Activated naive CD8-positive, alpha-beta T cell treated with anti-CD3 and anti-CD28 coated beads, Interleukin-2, amount 10 ng/mL, durations not matched to agents 7 days and 5 days (primary cell): ENCODE measurements at places on chromosomes 3 and 15. TPM values are rescaled to one million over a fixed set of nuclear protein-coding genes. Genes with fewer than 3 reads are reported as not detected.

DNA sequence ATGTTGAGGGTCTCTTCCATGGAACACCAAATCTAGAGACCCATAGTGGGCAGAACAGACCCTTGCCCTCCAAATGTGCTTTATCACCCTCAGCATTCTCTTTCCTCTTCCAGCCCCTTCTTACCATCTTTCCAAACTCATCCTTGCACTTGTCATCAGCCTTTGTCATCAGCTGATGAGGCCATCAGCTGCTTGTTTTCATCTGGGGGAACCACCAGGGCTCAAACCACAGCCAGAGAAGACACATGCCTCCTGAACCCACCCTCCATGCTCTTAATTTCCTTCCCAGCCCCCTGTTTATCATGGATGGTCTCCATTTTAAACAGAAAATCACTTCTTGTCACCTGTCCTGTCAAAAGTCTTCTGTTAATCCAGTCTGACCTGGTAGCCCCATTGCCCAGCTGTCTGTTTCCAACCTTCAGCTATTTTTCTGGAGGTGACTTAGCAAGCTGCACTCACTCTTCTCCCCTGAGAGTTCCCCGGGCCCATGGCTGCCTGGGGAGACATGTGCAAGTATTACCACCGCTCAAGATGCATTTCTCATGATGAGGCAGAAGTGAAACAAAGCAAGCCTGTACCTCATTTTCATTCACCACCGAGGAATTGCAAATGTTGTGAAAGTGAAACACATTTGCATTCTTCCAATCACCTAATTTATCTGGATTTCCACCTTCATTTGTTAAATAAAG lies 14.7 kb upstream of the SYNM start:
- no peak for DNase-seq

GRCh38 chr3:122190525-122190924 lies 7.1 kb downstream of the CASR start:
- no peak for DNase-seq

CHRNA3 gene
- not detected for total RNA-seq

DNA sequence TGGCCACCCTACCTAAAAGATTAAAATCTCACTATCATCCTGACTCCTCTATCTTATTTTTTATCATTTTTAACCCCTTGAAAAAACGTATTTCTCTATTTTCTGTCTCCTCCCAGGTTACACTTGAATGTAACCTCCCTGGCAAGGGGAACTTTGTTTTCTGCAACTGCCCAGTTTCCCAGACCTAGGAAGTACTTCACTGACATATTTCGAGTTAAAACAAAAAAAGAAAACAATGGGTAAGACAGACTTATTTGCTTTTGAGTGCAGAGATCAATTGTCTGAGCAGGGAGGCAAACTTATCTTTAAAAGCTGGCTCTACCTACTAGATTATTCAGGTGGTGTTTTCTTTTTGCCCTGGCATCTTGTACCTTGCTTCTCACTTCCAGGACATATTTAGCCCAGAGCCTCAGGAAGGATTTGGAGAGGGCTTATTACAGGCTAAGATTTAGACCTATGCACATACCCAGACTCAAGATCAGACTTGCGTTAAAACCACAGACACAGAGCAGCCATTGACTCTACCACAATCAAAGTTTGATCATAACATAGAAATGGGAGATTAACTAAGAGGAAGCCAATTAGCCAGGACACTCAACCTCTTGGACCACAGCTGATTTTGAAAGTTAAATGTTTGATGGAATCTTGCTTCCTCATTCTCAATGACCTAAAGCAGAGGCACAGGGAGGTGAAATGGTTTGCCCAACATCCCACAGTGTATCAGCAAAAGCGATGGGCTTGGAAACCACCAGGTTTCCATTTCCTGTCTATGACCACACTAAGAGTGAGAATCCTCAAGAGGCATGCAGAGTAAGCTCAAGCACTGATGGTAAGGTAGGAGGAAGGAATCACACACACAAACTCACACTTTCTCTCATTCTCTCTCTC lies 169.5 kb upstream of the THBS1 start:
- DNase-seq: no peak

DNA sequence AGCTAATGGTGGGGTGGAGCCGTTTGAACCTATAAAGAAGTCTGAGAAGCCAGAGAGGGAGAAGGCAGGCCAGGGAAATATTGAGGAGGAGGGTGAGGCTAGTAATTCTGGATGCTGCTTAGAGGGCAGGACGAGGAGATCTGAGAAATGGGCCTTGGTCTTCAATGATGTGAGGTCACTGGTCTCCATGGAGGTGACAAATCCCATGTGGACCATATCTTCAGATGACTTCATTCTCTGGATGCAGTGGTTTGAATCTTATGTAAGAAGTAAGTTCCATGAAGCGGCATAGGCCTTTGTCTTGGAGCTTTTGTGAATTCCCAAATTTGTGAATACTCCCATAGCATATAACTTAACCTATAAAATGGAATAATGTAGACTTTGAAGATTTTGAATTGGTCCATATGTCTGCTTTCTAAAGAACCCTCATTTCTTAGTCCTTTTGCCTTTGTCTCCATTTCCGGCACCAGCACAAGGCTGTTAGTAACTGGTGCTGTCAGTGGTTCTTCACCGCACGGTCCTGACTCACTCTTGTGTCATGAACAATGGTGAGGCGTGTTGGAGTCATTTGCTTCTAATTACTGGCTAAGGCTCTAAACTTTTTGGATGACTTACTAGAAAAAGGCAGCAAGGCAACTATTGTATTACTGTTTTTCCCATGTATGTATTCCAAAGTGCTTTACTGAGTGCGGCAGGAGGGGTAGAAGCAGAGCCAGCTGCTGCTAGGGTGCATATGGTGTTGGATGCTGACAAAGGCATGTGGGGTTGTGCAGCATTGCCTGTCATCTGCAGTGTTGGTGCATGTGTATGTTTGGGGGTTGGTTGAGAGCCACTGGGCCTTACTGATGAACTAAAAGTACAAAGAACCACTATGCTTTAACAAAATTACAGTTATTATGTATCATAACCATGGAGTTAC lies 279.3 kb upstream of the C2CD4B start:
- no peak for DNase-seq

DNA sequence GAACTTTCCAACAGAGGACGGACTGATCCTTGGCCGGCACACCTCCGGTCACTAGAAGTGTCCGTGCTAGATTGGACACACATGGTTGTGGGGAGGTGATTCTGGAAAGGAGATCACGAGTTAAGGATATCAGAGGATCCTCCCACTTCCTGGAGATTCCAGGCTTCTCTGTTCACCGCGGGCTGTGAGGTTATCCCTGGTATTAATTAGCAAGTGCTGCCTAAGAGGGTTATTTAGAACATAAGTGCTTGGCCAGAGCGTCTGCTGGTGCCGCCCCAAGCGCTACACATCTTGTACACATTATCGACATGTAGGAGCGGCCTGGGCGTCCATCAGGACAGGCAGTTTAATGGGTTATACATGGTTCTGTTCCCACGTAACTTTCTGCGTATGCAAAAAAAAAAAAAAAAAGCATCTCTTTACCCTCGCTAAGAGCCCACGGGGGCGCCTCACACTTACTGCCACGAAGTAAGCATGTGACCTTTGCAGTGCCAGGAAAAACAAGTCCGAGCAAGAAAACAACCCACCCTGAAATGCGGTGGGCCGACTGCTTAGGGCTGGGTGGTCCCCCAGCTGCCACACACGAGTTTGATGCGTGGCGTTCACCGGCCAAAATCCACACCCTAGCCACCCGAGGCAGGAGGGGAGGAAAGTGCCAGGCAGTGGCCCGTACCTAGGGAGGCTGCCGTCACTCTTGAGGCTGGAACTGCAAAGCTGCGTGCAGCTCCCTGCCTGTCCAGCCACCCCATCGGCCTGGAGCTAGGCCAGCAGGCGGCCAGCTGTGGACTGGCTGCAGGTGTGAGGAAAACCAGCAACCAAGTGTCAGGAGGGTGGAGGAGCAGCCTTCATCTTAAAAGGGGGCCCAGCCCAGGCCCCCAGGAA lies 78.0 kb downstream of the CPN2 start:
- DNase-seq: no peak

DGKG gene
- 0.19 TPM for total RNA-seq

- no peak for DNase-seq
Observed at GRCh38 chr3:114108137-114108536, 51.6 kb downstream of the QTRT2 start.

GRM7 gene
- not detected for total RNA-seq

- no peak for DNase-seq
Observed at GRCh38 chr15:84598993-84599392, 1.8 kb upstream of the ZSCAN2 start.

NSMCE3 gene
- 12.4 TPM for total RNA-seq

DNA sequence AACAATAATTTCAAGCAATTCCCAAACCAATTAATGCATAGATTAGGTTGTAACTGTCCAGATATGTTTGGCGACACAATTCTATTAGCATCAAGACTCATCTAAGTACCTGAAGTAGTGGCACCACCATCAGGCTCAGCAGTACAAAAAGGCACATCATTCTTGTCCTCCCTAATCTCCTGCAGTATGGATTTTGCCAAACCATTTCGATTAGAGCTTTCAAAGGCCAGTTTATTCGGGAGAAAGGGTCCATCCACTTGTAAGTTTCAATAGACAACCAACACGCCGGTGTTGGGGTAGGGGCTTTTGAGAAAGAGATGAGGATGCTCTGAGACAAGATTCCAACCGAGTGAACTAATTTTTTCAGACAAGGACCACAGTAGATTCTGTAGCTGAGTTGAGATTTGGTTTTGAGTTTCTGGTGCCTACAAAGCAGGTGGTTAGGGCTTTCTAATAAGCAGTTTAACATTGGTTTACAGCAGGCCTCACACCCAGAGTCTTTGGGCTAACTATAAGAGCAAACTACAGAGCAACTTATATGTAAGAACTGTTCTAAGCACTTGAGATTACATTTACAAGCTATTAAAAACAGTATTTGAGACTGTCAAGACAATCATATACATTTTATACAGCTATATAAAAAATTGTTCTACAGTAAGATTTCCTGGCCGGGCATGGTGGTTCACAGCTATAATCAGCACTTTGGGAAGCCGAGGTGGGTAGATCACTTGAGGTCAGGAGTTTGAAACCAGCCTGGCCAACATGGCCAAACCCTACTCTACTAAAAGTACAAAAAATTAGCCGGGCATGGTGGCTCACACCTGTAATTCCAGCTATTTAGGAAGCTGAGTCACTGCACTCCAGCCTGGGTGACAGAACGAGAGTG lies 4.5 kb downstream of the RPL22L1 start:
- DNase-seq: no peak

DUOX2 gene
- total RNA-seq: not detected

TRPM1 gene
- not detected for total RNA-seq

DNA sequence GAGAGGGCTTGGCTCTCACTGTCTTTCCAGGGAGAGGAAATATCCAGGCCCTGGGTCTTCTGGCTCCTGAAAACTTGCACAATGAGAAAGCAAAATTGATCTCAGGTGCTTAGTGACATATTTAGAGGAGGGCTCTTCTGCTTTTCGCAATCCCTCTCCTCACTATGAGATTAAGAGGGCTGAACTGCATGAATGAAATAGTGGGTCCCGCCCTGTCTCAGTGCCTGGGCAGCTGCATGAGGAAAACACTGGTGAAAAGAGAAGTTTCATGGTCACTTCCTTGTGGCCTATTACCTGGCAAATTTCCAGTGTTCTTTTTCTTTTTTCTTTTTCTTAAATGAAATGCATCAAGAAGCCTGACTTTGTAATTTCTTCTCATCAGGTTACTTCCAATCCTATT lies 73.5 kb downstream of the TRAK1 start:
- DNase-seq: no peak

DNA sequence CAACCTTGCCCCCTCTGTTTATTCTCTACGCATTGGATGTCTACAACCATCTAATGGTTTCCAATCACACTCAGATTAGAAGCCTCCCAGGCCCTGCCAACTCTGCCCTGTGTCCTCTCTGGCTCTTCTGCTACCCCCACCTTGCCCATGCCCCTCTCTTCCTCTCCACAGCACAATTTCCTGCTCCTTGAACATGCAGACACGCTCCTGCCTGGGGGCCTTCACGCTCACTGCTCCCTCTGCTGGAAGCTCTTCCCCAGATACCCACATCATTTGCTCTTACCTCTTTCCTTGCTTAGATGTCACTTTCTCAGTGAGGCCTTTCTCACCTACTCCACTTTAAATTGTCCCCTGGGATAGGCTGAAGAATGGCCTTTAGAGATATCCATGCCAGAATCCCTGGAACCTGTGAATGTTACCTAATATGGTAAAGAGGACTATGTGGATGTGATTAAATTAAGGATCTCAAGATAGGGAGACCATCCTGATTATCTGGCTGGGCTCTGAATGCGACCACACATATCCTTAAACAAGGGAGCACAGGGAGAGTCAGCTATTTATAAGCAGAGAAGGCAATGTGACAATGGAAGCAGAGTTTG lies 9.9 kb downstream of the KY start:
- no peak for DNase-seq

- DNase-seq: no peak
Observed at GRCh38 chr3:61357902-61358301, 106.7 kb upstream of the FHIT start.

- no peak for DNase-seq
Observed at GRCh38 chr3:20405744-20406143, 219.7 kb upstream of the SGO1 start.

GRCh38 chr3:197417441-197417840 lies 119.0 kb upstream of the DLG1 start:
- no peak for DNase-seq

DNA sequence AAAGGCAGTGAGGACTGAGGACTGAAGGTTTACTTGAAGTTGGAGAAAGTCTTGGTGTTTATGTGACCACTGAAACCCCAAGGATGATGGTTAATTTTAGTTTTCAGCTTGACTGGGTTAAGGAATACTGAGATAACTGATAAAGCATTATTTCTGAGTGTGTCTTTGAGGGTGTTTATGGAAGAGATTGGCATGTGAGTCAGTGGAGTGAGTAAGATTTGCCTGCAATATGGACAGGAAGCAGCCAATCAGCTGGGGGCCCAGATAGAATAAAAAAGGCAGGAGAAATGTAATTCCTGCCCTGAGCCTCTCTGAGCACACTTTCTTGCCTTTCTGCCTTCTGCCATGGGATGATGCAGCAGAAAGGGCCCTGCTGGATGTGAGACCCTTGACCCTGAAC lies 92.4 kb downstream of the KBTBD8 start:
- DNase-seq: no peak

EPHA3 gene
- total RNA-seq: not detected

RHOV gene
- total RNA-seq: not detected

DNA sequence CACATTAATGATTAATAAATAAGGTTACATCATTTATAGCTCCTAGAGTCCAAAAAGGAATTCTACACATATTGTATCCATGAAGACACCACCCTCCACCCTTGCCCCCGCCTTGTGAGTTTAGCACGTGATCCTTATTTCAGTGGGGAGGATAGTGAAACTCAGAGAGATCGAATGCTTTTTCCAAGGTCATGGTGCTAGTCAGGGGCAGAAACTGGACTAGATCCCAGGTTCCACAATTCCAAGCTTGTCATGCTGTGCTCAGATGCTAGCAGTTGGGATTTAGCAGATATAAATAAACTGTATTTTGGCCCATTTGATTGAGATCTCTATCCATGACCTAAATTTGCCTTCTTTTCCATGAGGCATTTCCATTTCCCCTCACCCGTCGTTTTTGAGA lies 227.4 kb upstream of the THRB start:
- no peak for DNase-seq

GRIP2 gene
- total RNA-seq: not detected
